ENCODE measurements at places on chromosomes 5 and 9. TPM values are rescaled to one million over a fixed set of nuclear protein-coding genes. Genes with fewer than 3 reads are reported as not detected.

The DELE1 gene
- 30.6 TPM for total RNA-seq

The RNF183 gene
- total RNA-seq: not detected

The PPP6C gene
- 19.2 TPM for total RNA-seq

The ADAMTSL1 gene
- 11.4 TPM for total RNA-seq

The GLDC gene
- total RNA-seq: 13.5 TPM

The HTR4 gene
- 1.2 TPM for total RNA-seq

The PCDHB1 gene
- total RNA-seq: 0.82 TPM

The HOMER1 gene
- 205 TPM for total RNA-seq

The USP20 gene
- total RNA-seq: 11.8 TPM

The MARCHF11 gene
- 3.7 TPM for total RNA-seq

The CARD6 gene
- 0.82 TPM for total RNA-seq

DNA sequence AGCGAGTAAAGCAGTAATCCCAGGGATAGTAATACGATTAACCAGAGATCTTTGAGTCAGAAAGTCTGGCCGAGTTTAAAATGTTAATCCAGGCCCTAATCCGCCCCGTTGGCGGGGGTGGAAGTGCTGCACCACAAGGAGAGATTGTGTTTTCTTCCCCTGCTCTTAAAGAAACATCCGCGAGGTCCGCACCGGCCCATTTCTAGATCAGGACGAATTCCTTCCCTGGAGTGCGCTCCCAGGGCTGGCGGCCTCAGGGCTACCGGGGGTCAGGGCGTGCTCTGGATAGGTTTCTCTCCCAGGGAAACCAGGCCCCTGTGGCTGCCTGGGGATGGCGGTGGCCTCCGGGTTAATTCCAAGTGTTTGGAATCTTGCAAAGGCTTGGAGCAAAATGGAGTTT lies 9.3 kb upstream of the NEUROG1 start:
- DNase-seq: no peak

DNA sequence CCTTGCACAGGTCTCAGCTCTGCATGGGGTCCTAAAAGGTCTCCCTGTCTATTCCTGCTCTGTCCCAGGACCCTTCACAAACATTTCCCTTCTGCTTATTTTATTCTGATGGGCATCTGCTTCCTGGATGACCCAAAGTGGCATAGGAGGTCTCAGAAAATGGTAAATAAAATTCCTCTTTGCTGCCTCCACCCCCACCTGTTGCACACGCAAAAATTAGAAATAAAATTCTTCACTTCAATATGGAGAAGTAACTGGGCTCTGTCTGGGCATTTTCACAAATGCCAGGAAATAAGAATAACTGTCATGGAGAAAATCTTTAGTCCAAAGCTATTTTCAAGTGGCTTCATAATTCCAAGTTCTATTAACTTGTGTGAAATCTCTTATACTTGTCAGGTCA lies 106.6 kb upstream of the MAP1B start:
- no peak for DNase-seq

GRCh38 chr5:149529463-149529862 lies 21.8 kb downstream of the CSNK1A1 start:
- no peak for DNase-seq

- DNase-seq: no peak
Observed at GRCh38 chr5:11398728-11399127, 505.5 kb downstream of the CTNND2 start.

GRCh38 chr9:129815278-129815677 lies 8.7 kb downstream of the TOR1A start:
- DNase-seq: no peak

- DNase-seq: no peak
Observed at GRCh38 chr5:139251281-139251687, 42.3 kb upstream of the MATR3 start.

- DNase-seq: no peak
Observed at GRCh38 chr5:102888483-102888882, 133.4 kb downstream of the PAM start.

DNA sequence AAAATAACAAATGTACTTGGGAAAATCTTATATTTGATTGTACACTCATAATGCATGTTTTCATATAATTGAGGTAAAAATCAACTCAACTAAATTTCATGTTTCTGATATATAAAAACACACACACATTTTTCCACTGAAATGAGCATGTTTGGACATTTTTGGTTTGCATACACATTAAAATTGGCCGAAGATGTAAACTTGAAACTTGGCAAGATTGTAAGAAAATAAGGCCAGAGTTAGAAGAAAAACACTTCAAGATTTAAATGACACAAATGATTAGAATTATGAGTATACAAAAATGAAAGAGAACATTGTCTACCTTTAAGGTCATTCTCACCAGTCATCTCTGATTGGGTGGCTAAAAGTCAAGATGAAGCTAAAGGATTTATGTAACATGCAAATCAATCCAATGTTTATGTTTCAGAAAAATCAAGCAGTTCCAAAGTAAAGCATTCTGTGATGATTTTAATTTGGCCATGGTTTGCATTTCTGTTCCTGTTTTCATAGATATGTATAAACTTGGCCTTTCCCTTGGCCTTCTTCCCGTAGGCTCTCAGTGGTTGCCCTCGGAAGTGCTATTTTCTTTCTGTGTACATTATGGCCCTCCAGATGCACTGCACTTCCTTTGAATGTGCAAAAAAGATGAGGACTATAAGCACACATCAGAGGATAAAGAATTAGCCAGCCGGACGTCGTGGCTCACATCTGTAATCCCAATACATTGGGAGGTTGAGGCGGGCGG lies 1105.4 kb upstream of the DMAC1 start:
- DNase-seq: no peak

DNA sequence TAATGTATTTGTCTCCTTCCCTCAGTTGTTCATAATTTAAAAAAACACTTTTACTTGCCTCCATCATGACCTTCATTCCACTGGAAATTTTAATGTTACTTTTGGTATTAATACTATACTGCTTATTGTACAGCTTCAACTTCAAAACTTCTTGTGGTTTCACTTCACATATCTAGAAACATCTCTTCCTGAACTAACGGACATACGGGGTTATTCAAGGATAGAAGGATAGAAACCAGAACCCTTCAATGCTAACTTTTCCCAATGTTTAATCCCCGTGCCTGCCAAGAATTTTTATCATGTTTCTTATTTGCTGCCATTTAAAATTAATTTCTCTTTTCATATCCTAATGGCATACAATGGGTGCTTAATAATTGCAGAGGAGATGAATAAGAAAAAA lies 36.3 kb upstream of the SETD9 start:
- no peak for DNase-seq

GRCh38 chr5:27854243-27854852 lies 816.0 kb upstream of the CDH9 start:
- no peak for DNase-seq
